NCI-H1694 (cell line): ENCODE measurements at places on chromosomes 5 and 9.

DNA sequence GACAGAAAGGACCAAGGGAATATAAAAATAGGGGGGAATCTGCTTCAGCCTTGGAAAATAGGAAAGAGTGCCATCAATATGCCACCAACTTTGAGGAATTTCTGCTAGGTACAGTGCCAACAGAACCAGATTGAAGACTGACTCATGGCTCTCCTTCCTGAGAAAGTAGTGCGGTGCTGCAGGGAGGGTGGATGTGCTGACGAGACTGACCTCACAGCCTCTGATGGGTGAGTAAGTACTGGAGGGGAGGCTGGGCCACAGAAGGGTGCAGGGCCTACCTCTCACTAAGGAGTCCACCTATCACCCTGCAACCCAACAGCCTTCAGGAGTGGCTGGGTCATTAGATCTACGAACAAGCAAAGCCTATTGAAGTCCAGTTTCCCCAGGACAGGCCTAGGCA is 187.6 kb downstream of the GABBR2 start:
- DNase-seq = no peak

GRCh38 chr9:121573717-121574485 is 74.3 kb upstream of the GGTA1 start:
- DNase-seq = no peak

- no peak for DNase-seq
Measured at GRCh38 chr9:109499093-109499630, 1.1 kb upstream of the PTPN3 start.

GRCh38 chr5:140402258-140403074 is 833 bp downstream of the ANKHD1 start:
- peak; percentile 43 for DNase-seq
